ENCODE measurements at places on chromosomes 1 and 21.

GRCh38 chr1:33563699-33564098 lies 91.3 kb downstream of the ZSCAN20 start:
- no peak for DNase-seq

DNA sequence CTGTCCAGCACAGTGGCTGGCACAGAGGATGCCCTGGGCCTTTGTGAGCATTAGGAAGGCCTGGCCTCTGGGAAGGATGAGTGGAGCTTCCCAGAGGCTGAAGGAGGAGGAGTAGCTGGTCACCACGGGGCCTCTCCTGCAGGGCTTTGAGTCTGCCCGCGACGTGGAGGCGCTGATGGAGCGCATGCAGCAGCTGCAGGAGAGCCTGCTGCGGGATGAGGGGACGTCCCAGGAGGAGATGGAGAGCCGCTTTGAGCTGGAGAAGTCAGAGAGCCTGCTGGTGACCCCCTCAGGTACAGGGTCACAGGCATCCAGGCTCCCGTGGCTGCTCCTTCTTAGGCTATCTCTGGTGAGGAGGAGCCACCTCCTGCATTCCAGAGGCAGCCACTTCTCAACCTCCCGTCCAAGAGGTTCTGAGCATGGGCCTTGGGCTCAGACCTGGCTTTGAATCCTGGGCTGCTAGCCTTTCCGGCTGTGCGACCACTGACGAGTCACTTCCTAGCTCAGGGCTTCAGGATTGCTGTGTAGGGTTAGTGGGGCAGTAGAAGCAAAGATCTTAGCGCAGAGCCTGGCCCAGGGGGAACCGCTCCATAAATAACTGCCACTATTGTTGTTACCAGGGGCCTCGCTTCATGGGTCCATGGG lies 14.0 kb downstream of the SESN2 start:
- no peak for DNase-seq

GRCh38 chr1:226979517-226980121 lies 39.5 kb downstream of the COQ8A start:
- no peak for DNase-seq

- no peak for DNase-seq
Observed at GRCh38 chr21:29627905-29628304, 311.9 kb downstream of the GRIK1 start.

GRCh38 chr1:42266253-42267135 lies 68.5 kb downstream of the FOXJ3 start:
- no peak for DNase-seq

All from stimulated activated CD8-positive, alpha-beta memory T cell treated with anti-CD3 and anti-CD28 coated beads, Interleukin-4, amount 100 ng/mL, for 1 hour (primary cell).